ENCODE measurements at places on chromosomes 7 and 10.

DNA sequence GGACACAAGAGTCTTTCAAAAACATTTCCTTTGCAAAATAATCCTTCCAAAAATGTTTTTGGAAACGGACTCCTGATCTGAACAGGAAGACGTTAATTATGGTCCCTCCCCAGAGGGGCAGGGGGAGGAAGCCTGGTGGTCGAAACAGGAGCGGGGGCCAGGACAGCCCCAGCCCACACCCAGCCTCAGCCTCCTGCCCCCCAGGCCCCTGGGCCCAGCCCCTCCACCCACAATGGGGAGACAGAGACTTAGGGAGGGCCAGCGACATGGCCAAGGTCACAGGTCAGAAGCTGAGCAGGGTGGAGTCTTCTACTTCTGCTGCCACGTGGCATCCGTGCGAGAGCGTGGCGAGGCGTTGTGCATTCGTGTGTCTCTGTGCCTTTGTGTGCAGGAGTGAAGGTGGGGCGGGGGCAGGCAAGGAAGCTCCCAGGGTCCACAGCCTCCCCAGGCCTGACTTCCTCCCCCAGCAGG, 14.0 kb upstream of the GRIFIN start:
- no peak for DNase-seq

GRCh38 chr7:128916643-128916915, 6.1 kb upstream of the KCP start:
- DNase-seq: no peak

- no peak for DNase-seq
Observed at GRCh38 chr10:103645141-103646054, 151.9 kb downstream of the NEURL1 start.

- DNase-seq: no peak
Observed at GRCh38 chr10:26550774-26551526, 112.8 kb downstream of the APBB1IP start.
